ENCODE measurements at places on chromosomes 2 and 18.

DNA sequence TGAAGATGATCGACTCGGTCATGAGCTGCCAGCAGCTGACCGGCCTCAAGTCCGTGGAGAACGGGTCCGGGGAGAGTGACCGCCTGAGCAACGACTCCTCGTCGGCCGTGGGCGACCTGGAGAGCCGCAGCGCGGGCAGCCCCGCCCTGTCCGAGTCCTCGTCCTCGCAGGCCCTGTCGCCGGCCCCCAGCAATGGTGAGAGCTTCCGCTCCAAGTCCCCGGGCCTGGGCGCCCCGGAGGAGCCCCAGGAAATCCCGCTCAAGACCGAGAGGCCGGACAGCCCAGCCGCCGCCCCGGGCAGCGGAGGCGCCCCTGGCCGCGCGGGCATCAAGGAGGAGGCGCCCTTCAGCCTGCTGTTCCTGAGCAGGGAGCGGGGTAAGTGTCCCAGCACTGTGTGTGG is 14.9 kb downstream of the SALL3 start:
- no peak for DNase-seq

GRCh38 chr18:64219517-64219916 is 70.6 kb upstream of the LINC00305 start:
- DNase-seq, result no peak

GRCh38 chr2:134369220-134369902 is 115.5 kb downstream of the MGAT5 start:
- no peak for DNase-seq

DNA sequence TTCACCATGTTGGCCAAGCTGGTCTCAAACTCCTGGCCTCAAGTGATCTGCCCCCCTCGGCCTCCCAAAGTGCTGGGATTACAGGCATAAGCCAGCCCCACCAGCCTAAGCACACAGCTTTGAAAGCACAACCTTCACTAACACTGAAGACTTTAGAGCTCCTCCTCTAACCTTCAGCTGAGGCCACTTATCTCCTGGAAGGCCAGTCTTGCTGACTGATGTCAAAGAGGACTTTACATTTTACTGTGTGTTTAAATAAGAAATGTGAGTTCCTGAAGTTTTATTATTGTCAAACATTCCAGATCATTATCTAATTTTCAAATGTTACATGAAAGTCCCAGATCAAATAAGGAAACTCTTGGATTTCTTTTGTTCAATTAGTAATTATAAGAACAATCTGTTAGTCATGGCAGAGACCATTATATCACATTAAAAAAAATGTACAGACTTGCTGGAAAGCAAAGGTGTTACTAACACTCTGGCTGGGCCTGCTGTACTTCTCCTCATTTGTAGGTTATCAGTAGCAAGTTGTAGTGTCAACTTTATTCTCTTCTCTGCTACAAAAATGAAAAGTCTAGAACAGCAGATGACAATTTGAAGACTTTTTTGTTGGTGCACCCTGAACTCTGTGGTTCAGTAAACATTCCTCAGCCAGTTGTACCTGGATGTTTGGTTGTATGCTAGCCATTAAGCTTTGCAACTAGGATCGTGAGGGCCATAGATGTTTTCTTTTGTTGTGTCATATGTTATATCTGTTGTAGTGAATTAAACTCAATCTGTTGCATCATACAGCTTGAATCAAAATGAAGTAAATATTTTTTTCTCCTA is 80.0 kb downstream of the AOX1 start:
- no peak for DNase-seq

DNA sequence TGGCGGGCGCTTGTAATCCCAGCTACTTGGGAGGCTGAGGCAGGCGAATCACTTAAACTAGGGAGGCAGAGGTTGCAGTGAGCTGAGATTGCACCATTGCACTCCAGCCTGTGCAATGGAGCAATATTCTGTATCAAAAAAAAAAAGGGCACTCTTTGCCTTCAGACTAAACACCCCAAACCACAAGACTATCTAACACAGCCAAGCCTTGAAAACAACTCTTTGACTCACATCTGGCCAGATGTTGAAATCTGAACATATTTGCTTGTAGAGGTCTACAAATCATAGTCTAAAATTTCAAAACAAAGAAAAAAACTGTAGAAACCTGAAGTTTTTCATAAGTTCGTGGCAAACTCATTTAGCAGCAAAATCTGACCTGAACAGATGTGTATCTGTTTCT is 94.9 kb downstream of the FAM161A start:
- DNase-seq, result no peak

DNA sequence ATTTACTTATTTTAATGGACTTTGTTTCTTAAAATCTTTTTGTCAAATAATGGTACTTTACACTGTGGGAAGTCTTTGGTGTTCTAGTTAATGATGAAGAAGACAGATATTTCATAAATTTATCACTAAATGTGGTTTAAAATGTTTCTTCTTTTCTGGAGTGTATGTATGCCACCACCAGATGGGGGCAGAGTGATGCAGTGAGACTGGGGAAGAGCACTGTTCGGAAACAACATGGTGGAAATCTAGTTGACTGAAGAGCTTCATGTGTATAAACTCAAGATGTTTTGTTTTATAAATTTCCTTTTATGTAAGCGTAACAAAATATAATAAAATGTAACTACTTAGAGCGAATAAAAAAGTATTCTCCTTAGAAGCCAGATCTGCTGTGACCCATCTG is 195.1 kb downstream of the KCNE4 start:
- DNase-seq, result peak; percentile 18

- no peak for DNase-seq
These were observed 33.4 kb downstream of the THSD7B start for GRCh38 chr2:136798766-136799165.

DNA sequence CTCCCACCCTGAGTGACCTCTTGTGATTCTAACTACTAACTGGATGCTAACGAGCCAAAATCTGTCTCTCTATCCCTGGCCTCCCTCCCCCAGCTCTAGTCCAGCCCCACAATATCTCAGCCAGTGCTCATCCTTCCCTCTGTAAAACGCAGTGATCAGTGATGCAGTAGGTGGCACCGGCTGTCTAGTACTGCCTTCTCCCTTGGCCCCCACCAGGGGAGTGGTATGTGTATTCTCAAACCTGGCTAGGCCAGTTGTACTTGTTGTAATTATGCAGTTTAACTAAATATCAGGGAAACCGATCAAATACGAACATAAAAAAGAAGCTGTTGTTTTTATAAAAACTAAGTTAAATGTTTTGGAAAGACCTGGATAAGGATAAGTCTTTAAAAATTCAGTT is 113.2 kb upstream of the ALPP start:
- no peak for DNase-seq

GRCh38 chr2:85583667-85584353 is 421 bp upstream of the VAMP5 start:
- DNase-seq, result no peak

DNA sequence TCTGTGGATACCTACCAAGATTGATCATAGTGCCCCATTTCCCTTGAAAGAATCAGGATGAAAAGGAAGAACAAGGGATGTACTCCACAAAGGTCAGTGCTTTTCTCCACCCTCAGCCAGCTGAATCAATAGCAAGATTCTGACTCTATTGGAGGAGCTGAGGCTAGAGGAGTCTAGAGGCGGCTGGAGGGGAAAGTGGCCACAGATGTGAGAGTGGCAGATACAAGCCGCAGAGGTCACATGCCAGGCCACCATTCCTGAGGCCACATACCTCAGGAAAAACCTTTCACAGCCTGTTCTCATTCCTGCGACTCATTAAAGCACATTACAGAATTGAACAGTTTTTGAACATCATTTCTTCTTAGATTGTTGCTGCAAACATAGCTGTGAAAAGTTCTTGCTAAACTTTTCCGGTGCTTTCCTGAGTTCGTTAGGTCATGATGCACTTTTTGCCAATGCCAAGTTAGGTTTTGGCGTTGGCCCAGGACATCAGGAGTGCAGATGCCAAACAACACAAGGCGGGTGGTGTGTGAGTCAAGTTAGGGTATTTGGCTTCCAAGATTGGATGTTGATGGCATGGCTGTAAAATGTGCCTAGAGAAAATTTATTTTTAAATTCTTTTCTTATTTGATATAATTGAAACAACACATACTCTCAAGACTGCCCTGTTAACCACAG is 160.7 kb upstream of the SP5 start:
- DNase-seq, result no peak

- no peak for DNase-seq
These were observed 120.6 kb downstream of the EHBP1 start for GRCh38 chr2:62826141-62826540.

GRCh38 chr2:57465067-57465466 is 581.5 kb upstream of the VRK2 start:
- no peak for DNase-seq

DNA sequence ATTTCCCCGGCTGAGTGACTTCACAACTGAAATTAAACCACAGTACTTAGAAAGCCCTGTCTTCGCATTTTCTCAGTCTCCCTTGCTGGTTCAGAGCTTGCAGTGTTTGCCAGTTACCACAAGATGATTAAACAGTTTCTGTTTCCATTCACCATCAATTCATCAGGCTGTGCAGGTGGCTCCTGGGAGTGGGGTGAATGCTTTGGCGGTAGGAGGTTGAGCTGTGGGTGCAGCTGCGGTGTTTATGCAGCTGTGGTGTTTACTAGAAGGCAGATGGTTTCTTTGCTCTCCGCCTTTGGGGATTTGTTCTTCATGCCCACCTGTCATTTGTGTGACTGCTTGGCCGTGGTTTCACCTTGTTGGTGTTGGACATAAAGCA is 16.1 kb downstream of the ACOXL start:
- DNase-seq, result no peak

DNA sequence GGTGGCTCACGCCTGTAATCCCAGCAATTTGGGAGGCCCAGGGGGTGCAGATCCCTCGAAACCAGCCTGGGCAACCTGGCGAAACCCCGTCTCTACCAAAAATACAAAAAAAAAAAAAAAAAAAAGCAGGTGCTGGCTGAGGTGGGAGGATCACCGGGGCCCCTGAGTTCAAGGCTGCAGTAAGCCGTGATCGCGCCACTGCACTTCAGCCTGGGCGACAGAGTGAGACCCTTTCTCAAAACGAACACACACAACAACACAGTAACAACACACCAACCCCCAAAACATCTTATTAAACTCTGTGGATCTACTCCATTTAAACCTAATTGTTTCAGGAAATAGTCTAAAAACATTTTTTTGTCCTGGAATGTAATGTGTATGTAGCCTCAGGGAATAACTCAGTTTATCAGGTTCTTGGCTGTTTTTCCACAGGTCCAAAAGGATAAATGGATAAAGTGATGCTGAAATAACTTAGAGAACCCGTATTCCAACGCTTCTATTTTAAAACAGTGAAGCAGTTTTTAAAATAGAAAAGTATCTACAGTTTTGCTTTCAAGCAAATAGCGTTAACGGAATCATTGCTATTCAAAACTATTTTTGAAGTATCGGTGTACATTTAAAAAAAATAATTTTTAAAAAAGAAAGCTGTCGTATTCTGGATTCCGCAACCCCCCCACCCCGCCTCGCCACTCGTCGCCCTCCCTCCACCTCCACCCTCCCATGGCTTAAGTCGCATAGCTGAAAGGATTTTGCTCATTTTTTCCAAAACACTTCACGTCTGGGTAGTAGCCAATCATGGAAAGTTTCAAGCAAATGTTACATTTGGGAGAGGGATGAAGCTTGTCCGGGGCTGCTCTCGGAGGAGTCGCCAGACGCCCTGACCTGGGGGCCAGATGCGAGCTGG is 895 bp upstream of the GLS start:
- DNase-seq, result no peak

- no peak for DNase-seq
These were observed 239.4 kb upstream of the LYPD1 start for GRCh38 chr2:132909427-132909826.

DNA sequence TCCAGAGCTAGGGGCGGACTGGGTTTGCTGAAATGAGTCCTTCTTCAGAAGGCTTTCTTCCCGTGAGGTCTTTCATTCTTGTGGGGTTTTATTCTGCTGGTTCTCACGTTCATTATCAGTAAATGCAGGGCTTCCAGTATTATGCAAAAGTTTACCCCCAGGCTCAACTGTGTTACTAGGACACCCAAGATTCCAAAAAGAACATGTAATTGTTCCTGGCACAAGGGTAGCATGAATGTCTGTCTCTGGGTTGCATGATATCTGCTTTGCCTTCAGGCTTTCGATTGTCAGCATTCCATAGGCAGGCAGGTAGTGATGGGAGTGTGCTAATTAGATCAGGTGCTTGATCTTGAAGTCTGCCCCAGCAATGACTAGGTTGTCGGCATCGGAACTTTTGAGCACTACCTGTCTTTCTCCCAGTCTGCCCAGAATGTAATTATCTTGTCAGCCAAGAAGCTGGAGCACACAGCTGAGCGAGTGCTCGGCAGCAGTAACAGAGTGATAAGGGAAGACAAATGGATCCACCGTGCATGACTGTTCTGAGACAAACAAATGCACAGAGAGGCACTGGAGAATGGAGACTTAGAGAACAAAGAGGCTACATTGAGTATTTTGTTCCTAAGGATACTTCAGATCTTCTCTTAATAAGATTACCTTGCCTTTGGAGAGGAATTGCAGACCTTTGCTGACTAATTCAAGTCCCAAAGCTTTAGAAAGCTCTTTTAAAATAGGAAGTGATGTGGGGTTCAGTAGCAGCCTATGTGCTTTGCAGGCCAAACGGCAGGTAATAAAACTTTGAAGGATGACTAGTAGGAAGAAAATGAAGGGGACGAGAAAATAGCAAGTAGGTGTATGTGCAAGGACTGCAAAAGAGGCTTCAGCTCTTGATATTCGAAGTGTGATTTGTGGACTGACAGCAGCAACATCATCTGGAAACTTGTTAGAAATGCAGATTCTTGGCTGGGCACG is 41.9 kb downstream of the ITGB6 start:
- DNase-seq, result peak; percentile 36

DNA sequence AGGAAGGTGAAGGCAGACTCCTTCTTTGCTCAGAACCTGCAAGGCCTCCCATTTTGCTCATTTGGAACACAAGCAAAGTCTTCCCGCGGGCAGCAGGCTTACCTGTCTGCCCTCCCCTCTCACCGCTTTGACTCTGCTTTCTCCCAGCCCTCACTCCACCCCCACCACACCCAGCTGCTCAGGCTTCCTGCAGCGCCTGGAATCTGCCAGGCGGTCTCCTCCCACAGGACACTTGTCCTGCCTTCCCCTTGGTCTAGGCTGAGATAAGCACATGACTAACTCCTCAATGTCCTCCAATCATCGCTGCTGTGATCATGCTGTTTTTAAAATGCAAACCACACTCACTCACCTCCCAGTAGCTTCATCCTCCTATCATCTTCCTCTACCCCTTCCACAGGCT is 430.0 kb downstream of the ZNF516 start:
- DNase-seq, result peak; percentile 16

DNA sequence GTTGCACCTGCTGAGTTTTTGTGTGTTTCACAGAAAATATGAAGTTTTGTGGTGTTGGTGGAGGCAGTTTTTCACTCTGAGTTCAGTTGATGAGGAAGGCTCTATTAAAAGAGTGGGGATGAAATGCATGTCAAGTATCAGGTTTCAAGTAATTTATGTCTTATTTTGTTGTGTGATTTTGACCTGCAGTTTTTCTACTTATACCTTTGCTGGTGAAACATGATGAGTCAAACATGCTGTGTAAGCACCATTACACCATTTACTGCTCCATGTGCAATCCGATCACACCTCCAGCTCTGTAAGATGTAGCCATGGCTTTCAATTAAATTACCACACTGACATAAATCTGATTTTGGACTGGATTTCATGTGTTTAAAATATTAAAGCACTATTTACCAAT is 174.5 kb upstream of the ZEB2 start:
- DNase-seq, result no peak

GRCh38 chr2:128783896-128784295 is 465.2 kb upstream of the HS6ST1 start:
- DNase-seq, result no peak

GRCh38 chr18:50218432-50219197 is 23.7 kb upstream of the MYO5B start:
- DNase-seq, result no peak
